ENCODE measurements at places on chromosomes 5 and 9.

DNA sequence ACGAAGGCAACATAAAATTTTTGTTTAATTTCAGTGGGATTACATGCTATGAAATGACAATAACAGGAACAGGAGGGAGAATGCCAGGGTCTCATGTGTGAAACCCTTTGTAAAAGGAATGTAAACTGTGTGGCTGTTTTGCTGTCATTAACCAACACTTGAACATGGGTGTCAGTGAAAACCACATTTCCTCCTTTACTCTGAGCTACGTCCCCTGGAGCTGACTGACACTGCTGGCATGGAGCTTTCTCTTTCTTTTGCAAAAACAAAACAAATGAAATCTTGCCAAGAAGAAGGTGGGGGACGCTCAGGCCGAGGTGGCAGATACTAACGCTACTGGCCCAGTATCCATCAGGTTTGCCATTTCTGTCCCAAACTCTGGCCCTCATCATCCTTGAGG, 121.4 kb downstream of the DMRT2 start:
- DNase-seq: no peak

GRCh38 chr5:154166901-154167791, 23.4 kb upstream of the GALNT10 start:
- no peak for DNase-seq

GRCh38 chr5:150158170-150158949, 2.7 kb upstream of the PDGFRB start:
- no peak for DNase-seq

DNA sequence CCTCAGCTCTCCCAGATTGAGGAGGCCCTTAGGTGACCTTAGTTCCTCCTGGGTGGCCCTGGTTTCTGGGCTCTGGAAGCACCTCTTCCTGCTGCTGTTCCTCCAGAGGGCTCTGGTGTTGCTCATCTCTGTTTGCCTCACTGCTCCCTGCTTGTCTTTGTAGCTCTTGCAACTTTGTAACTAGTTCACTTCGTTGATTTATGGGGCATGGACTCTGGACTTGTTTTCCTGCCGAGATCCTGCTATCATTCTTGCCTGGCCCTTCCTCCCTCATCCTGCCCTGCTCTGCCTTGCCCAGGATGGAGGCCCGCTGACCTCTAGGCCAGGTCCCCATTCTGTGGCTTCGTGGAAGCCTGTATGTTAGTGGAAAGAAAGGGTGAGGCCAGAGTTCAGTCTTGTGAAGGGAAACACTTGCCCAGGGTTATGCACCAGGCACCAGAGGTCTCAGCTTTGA, 169.3 kb downstream of the MACROH2A1 start:
- no peak for DNase-seq

- DNase-seq: peak; percentile 21
Measured at GRCh38 chr5:108753877-108754276, 6.2 kb downstream of the FER start.

DNA sequence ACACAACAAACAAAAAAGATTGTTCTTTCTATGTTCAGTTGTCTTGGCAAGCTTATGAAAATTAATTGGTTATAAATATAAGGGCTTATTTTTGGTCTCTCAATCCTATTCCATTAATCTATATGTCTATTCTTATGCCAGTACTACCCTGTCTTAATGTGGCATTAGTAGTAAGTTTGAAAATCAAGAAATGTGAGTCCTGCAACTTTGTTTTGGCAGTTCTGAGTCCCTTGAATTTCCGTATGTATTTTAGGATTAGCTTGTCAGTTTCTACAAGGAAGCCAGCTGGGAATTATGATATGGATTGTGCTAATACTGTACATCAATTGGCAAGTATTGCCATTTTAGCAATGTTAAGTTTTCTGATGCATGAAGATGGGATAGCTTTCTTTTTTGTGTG, 10.5 kb upstream of the CCDC125 start:
- no peak for DNase-seq

- no peak for DNase-seq
Measured at GRCh38 chr9:93510041-93510440, 56.7 kb upstream of the FAM120AOS start.

DNA sequence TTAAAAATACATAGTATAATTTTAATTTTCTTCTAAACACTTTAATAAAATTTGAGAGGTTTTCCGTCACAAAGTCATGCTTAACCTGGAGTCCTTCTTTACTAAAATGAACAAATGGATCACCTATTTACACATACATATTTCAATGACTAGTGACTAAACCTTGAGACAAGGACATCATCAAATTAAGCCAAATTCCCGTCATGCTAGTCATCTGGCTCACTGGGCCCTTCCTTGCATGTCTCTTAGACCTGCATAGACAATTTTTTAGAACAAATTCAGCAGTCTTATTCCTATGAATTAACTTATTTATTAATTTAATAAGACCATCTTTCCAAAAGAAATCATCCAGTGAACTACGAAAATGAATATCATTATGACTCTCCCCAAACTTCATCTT, 26.6 kb downstream of the ERAP2 start:
- DNase-seq: no peak

GRCh38 chr5:41071975-41072374, 833 bp upstream of the MROH2B start:
- peak; percentile 51 for DNase-seq

- no peak for DNase-seq
Measured at GRCh38 chr9:37002413-37003217, 31.5 kb downstream of the PAX5 start.

- no peak for DNase-seq
Measured at GRCh38 chr5:8060235-8060952, 191.4 kb downstream of the MTRR start.

GRCh38 chr5:148446611-148447010, 62.9 kb downstream of the FBXO38 start:
- no peak for DNase-seq

DNA sequence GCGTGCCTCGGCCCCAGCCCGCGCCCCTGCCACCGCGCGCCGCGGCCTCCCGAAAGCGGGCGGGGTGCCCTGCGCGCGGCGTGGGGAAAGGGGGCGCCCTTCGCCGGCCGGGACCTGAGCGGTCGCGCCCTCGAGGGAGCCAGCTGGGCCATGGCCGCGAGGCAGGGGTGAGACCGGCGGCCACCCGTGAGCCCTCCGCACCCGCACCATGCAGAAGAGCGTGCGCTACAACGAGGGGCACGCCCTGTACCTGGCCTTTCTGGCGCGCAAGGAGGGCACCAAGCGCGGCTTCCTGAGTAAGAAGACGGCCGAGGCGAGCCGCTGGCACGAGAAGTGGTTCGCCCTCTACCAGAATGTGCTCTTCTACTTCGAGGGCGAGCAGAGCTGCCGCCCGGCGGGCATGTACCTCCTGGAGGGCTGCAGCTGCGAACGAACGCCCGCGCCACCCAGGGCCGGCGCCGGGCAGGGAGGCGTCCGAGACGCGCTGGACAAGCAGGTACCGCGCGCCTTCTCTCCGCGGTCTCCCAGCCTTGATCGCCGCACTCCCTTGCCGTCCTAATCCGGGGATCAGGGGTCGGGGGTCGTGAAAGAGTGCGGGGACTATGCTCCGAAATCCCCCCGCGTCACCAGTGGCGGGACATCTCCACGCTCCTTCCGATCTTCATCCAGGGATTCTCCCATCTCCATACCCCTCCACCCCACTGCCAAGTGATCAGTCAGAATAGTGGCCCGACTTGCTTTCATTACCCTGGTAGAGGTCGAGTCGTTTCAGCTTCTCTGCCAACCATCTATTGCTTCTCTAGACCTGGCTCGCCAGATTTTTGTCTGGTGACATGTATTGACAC, 590 bp downstream of the RASGRF2 start:
- no peak for DNase-seq

DNA sequence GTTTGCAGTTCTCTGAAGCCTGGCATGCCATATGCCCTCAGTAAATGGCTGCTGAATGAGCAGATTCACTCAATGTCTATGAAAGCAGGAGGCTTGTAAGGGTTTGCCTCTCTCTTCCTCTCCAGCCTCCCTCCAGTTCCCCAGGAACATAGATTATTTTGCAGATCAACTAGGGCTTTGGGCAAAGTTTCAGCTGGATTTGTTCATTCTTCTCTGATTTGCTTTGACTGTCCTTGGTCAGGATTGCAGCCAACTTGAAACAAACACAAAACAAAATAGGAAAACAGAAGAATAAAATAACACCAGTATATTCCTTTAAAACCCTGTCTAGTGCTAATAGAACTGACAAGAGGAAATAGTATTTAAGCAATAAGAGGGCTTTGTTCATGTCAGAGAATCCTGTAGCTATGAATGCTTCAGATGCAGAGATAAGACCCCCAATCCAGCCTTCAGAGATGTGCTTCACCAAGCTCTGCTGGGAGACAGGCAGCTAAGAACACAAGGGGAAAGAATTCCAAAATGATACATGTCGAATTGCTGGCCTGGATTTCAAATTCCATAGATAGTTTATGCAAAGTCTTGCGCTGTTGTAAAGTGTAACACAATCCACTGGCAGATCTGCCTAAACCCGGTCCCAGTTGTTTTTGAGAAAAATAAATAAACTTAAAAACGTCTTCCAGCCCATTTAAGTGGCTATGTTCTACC, 174.3 kb downstream of the PAPPA start:
- no peak for DNase-seq
